Activated CD4-positive, alpha-beta T cell treated with anti-CD3 and anti-CD28 coated beads for 24 hours (primary cell): ENCODE measurements at places on chromosomes 2 and 18.

GRCh38 chr2:221792971-221793521 lies 220.9 kb upstream of the EPHA4 start:
- DNase-seq: no peak

GRCh38 chr2:159317392-159318088 lies 31.0 kb upstream of the WDSUB1 start:
- no peak for DNase-seq

- DNase-seq: no peak
Observed at GRCh38 chr2:191115391-191115790, 35.4 kb downstream of the STAT4 start.

DNA sequence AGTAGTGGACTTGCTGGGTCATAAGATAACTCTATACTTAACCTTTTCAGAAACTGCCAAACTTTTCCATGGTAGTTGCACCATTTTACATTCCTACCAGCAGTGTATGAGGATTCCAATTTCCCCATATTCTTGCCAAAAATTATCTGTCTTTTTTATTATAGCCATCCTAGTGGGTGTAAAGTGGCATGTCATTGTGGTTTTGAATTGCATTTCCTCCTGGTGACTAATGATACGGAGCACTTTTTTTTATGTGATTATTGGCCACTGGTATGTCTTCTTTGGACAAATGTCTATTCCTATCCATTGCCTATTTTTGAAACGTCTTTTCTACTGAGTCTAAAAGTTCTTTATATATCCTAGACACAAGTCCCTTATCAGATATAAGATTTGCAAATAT lies 44.3 kb downstream of the CACNB4 start:
- no peak for DNase-seq

- DNase-seq: no peak
Observed at GRCh38 chr2:85564144-85564563, 2.9 kb upstream of the GGCX start.

- no peak for DNase-seq
Observed at GRCh38 chr18:10923141-10923540, 226.2 kb downstream of the PIEZO2 start.

- no peak for DNase-seq
Observed at GRCh38 chr18:43735570-43735969, 458.3 kb upstream of the SYT4 start.

GRCh38 chr2:45199973-45200372 lies 190.7 kb upstream of the SIX2 start:
- DNase-seq: no peak

GRCh38 chr2:187547353-187547979 lies 6.8 kb downstream of the TFPI start:
- no peak for DNase-seq

GRCh38 chr2:45653122-45653913 lies 1.8 kb downstream of the PRKCE start:
- no peak for DNase-seq

DNA sequence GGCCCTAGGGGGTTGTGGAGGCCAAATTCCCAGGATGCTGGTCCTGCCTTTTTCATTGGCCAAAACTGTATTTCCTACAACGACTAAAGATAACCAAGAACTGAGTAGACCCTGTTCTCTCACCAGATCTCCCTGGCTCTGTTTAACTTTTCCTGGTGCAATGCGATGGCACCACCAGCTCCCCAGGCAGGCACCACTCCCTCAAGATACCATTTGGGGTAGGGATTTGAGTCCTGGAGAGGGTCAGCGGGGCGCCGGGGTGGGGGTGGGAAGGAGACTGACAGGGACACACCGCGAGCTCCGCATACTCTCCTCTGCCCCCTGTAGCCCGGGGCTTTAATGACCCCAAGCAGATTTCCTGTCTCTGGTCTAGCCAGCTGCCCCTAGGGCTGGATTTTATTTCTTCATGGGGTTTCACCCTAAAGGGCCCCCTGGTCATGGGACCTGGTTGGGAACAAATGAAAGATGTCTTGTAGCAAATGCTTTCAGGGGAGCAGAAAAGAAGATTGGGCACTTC lies 7.3 kb downstream of the SIX2 start:
- no peak for DNase-seq

GRCh38 chr2:81645745-81646301 lies 1341.3 kb upstream of the LRRTM1 start:
- DNase-seq: no peak

DNA sequence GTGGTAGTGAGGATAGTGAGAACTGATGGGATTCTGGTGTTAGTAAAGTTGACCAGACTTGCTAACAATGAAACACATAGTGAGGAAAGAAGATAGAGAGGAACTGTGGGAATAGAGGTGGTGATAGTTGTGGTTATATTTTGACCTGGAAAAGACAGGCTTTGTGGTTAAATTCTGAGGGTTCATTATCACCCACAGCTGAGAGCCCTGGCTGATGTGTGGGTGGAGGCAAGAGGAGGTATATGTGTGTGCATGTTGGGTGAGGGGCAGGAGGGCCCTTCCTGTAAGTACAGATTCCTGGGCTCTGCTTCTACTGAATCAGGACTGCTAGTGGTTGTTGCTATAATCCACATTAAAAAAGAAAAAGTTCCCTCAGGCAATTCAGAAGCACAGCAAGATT lies 26.2 kb upstream of the TMEM163 start:
- DNase-seq: no peak

- no peak for DNase-seq
Observed at GRCh38 chr2:175525975-175526374, 344.5 kb upstream of the ATP5MC3 start.

- no peak for DNase-seq
Observed at GRCh38 chr2:80186262-80186661, 118.3 kb downstream of the LRRTM1 start.
